ENCODE measurements at places on chromosomes 4 and X.
A peak's percentile ranks its signal among the peaks of the same experiment; 100 is the strongest.

DNA sequence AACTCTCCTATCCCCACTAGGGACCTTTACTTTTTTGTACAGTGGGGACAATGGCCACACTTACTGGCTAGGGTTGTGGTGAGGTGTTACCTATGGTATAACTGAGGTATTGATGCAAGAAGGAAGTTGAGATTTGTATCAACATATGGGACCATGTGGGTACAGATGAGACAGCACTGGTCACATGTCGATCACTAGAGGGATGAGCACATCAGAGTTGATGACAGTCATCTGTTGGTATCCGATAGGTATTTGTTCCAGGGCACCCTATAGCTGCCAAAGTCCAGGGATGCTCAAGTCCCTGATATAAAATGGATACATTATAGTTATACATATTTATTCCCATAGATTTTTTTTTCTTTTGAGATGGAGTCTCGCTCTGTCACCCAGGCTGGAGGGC, 12.6 kb upstream of the SLC10A3 start:
- no peaks in the 10 kb centered on the region for H3K27me3 ChIP-seq
- peaks cover 2% of the 10 kb centered on the region for H3K36me3 ChIP-seq
- H3K4me3 ChIP-seq = no peak overlapping the region

GRCh38 chr4:6641164-6641970, 882 bp downstream of the MRFAP1 start:
- H3K36me3 ChIP-seq = peaks cover 10% of the 10 kb centered on the region
- no peak for DNase-seq
- no peaks in the 10 kb centered on the region for H3K27me3 ChIP-seq

GRCh38 chr4:67871867-67872266, 11.9 kb downstream of the TMPRSS11D start:
- no peak overlapping the region for H3K4me3 ChIP-seq
- no peaks in the 10 kb centered on the region for H3K27me3 ChIP-seq
- H3K4me1 ChIP-seq = no peaks in the 10 kb centered on the region
- no peaks in the 10 kb centered on the region for H3K36me3 ChIP-seq
- no peak overlapping the region for H3K27ac ChIP-seq

DNA sequence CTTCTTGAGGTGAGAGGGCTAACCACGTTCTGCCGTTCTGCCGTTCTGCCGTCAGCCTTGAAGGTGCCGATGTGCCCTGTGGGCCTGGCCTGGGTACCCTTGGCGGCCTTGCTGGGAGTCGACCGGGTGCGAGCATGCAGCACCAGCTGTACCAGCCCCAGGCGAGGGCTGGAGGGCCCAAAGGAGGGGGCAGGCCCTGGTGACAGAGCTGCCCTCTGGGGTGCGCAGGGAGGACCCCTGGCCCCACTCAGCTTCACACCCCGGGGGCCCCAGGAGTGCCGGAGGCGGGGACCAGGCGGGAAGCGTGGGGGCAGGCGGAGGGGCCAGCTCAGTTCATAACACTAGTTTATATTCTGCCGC, 22.1 kb downstream of the UVSSA start:
- no peak for DNase-seq
- no peak overlapping the region for H3K4me3 ChIP-seq
- peak overlapping the region; percentile 81 for H3K27ac ChIP-seq
- H3K4me1 ChIP-seq = peaks cover 14% of the 10 kb centered on the region
- peaks cover 26% of the 10 kb centered on the region for H3K36me3 ChIP-seq

GRCh38 chrX:45306794-45307193, 106.1 kb upstream of the DIPK2B start:
- H3K27me3 ChIP-seq = no peaks in the 10 kb centered on the region
- H3K4me3 ChIP-seq = no peak overlapping the region
- DNase-seq = no peak
- no peaks in the 10 kb centered on the region for H3K4me1 ChIP-seq

DNA sequence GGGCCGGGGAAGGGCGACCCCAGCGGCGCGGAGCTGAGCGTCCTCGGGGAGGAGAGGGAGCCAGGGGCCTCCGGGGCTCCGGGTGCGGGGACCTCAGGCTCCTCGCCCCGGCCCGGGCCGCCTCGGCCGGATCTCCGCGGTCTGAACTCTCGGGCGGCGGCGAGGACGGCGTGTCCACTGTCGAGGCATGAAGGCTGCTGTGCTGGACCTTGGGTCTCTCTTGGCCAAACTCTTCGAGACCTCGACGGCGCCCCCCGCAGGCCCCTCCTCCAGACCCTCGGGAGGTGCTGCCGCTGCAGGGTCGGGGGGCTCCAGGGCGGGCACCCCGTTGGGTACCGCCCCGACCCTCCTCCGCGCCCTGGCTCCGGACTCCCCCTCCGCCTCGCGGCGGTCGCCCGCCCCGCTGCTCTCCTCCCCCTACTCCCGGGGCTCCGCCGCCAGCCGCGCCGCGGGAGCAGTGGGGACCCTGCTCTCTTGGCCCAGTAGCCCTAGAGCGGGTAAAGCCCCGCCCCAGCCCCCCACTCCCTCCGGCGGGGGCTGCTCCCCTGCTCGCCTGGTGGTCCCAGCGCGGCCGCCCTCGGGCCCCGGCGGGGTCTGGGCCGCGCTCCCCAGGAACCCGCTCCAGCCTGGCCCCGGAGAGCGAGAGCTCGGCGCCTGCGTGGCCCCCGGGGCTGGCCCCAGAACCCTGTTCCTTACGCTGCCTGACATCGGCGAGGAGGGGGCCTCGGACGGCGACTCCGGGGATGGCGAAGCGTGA, 564 bp downstream of the FAM149A start:
- H3K27me3 ChIP-seq = peaks cover 32% of the 10 kb centered on the region
- H3K27ac ChIP-seq = peak overlapping the region; percentile 71
- DNase-seq = peak; percentile 41
- H3K4me1 ChIP-seq = peaks cover 8% of the 10 kb centered on the region

DNA sequence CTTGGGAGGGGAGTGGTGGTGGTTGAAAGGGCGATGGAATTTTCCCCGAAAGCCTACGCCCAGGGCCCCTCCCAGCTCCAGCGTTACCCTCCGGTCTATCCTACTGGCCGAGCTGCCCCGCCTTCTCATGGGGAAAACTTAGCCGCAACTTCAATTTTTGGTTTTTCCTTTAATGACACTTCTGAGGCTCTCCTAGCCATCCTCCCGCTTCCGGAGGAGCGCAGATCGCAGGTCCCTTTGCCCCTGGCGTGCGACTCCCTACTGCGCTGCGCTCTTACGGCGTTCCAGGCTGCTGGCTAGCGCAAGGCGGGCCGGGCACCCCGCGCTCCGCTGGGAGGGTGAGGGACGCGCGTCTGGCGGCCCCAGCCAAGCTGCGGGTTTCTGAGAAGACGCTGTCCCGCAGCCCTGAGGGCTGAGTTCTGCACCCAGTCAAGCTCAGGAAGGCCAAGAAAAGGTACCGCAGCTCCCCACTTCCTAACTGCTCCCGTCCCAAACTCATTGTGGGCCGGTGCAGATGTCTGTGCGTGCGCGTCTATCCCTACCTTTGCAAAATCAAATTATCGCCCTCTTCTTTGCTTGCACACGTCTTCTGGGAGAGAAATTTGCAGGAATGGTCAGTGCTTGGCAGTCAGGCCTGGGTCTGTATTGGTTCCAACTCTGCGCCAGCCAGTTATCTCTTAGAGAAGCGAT, 533 bp downstream of the IL15 start:
- H3K4me3 ChIP-seq = peak overlapping the region; percentile 84
- no peaks in the 10 kb centered on the region for H3K36me3 ChIP-seq
- peaks cover 3% of the 10 kb centered on the region for H3K4me1 ChIP-seq
- DNase-seq = peak; percentile 19

DNA sequence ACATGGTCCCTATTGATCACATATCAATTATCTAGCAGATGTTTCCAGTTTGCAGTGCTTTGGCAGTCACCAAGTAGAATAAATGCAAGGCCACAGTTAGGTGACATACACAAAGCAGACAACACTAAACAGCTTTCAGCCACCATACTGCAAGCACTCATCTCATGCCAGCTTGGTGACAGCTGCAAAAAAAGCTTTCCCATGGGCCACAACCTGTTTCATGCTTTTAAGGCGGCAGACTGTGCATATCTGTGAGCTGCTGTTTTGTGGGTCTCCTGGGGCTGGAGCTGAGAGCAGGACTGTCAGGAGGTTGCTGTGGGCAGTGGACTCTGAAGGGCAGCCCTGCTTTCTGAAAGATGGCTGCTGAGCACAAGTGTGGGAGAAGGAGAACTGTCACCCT, 82.6 kb downstream of the FHDC1 start:
- peak overlapping the region; percentile 30 for H3K27ac ChIP-seq
- no peaks in the 10 kb centered on the region for H3K36me3 ChIP-seq
- peaks cover 3% of the 10 kb centered on the region for H3K27me3 ChIP-seq
- DNase-seq = no peak
- peaks cover 1% of the 10 kb centered on the region for H3K4me1 ChIP-seq
- H3K4me3 ChIP-seq = no peak overlapping the region

DNA sequence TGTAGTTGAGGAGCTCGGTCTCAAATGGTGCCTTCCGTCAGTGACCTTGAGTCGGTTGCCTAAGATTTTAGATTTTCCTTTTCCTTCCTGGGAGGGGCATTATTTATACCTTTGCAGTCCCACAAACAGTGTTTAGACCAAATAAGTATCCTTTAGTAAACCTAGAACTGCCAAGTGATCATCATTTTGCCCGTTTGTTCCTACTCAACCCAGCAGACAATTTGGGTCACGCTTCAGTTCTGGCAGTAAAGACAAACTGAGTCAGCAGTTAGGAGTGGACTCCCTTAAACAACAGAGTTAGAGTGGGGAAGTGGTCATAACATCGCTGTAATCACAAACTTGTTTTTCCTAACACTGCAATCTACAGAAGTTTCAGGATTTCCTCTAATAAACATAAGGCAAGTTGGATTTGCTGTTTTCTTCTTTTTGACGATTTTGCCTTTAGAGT, 777 bp upstream of the WDFY3 start:
- peaks cover 4% of the 10 kb centered on the region for H3K36me3 ChIP-seq
- H3K4me3 ChIP-seq = peak overlapping the region; percentile 97
- peaks cover 16% of the 10 kb centered on the region for H3K4me1 ChIP-seq
- peak overlapping the region; percentile 99 for H3K27ac ChIP-seq

GRCh38 chr4:16026160-16026761, 57.6 kb downstream of the PROM1 start:
- peaks cover 19% of the 10 kb centered on the region for H3K4me1 ChIP-seq
- no peak overlapping the region for H3K27ac ChIP-seq

Measured in progenitor cell of endocrine pancreas (in vitro differentiated cells).